ENCODE measurements at places on chromosomes 11 and 22.
A peak's percentile ranks its signal among the peaks of the same experiment; 100 is the strongest.

DNA sequence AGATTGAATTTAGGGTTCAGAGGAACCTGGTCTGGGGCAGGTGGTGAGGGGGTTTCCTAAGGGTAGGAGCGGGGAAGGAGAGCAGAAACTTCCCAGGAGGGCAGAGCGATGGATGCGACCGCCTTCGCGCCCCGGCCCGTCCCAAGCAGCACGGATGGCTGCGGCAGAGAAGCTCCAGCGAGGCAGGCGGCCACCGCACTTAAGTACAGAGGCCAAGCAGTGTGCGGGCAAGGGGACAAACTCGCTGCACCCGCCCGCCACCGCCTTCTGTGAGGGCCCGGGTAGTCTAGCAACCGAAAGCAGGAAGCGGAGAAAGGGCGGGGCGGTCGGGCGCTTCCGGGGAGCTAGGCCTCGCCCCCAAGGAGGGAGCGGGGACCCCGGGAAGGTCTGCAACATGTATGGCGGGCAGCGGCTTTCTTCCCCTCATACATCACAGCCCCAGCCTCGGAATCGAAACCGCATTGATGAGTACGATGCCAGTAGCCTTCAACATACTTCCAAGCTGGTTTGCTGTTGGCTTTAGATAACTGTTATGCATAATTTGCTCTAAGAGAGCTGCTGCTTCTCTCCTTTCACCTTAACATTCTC is at the start of gene AGBL2:
TSS of gene AGBL2 (minus strand) at position 288 of the 588 bp plus-strand sequence. CDS start 719 bp downstream, outside the sequence.
- DNase-seq = peak; percentile 85

- peak; percentile 39 for DNase-seq
Measured at GRCh38 chr11:72585762-72586311, 88.4 kb downstream of the PDE2A start.

DNA sequence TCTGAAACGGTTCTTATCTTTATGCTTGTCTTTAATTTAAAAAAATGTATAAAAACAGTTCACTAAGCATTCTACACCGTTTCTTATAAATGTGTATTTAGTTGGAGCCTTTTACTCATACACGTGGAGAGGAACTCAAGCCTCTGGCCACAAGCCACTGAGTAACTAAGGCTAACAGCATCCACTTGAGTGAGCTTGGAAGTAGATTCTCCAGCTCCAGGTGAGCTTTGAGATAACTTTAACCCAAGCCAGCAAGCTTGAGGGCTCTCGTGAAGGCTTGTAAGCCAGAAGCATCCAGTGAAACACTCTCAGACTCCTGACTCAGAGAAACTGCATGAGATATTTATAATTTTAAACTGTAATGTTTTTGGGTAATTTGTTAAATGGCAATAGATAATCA is 82.6 kb downstream of the ARHGAP20 start:
- DNase-seq = no peak

DNA sequence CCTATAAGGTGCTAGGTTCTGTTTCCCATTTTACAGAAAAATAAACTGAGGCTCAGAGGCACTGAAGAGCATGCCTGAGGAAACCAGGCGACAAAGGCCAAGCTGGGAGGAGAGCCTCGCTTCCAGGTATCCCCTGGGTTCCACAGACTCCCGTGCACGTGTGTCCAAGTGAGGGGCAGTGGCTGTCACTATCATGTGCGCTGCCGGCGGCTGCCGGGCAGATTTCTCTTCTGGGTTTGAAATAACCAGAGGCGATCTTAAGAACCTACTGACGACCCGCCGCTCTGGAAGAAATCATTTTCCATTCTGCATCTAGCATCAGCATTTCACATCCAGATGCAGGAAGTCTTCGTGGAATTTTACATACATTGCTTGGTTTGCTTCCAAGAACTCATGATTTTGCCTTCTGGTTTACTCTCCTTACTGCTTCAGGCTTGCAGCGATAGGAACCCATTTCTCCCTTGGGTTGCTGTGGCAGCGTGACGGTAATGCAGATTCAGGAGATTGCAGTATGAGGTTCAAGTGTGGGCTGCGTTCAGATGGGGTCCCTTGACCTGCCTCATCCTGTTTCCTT is 28.6 kb downstream of the ARHGAP8 start:
- no peak for DNase-seq

DNA sequence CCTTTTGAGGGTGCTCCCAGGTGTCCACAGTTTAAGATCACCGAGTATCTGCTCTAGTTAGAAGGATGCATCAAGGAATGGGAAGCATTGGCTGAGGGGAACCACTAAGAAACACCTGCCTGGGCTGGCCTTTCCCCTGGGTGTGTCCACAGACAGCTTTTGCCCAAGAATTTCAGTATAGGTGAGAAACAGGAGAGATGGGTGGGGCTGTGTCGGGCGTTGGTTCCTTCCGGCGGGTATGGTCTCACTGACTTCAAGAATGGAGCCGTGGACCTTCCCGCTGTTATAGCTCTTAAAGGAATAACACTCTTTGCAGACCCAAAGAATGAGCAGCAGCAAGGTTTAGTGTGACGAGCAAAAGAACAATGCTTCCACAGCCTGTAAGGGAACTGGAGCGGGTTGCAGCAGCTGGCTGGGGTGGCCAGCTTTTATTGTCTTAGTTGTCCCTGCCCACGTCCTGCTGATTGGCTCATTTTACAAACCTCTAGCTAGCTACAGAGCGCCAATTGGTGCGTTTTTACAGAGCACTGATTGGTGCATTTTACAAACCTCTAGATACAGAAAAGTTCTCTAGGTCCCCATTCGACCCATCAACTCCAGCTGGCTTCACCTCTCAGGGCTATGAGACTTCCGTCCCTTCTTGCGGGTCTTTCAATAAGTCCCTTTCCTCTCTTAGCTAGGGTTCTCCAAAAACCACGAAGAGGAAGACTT is 2.4 kb downstream of the FADS1 start:
- DNase-seq = peak; percentile 14

DNA sequence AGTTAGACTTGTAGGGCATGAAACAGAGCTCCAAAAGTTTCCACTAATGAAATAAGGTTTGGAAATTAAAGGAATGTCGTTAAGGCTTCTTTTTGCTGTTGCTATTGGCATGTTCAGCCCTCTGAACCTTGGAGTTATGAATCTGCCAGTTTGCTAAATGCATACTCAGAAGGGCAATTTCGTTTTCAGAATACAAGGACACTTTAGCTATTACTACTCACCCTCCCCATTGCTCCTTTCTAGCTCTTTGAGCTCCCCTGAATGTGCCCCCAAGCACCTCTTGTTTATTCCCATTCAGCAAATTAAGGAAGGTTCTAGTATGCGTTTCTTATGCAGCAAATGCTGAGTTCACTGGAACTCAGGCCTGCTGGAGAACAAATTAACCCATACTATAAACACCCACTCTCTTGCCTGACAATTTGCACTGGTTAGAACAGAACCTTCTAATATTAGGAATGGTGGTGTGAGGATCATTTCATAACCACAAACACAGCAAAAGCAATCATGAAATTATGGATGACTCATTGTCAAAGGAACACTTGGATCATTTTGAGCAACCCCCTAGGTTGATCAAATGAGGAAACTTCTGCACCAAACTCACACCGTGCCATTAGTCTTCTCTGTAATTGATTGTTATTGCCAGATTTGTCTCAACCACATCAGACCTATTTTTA is 26.2 kb upstream of the LIN7C start:
- no peak for DNase-seq

DNA sequence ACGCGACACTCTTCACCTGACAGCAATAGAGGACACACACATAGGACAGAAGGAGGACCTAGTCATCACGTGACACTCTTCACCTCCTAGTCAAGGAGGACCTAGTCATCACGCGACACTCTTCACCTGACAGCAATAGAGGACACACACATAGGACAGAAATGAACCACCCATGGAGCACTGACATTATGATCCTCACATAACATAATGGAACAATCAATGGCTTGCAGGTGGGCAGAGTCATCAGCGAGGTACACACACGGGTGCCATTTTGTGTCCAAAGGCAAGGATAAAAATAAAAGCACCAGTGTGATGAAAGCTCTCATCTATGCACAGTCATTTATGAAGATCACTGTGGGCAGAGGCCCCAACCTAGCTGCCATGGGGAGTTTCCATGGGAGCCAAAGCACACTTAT is 354.7 kb downstream of the LARGE1 start:
- no peak for DNase-seq

- DNase-seq = no peak
Measured at GRCh38 chr11:118002010-118002540, 15.9 kb downstream of the IL10RA start.

DNA sequence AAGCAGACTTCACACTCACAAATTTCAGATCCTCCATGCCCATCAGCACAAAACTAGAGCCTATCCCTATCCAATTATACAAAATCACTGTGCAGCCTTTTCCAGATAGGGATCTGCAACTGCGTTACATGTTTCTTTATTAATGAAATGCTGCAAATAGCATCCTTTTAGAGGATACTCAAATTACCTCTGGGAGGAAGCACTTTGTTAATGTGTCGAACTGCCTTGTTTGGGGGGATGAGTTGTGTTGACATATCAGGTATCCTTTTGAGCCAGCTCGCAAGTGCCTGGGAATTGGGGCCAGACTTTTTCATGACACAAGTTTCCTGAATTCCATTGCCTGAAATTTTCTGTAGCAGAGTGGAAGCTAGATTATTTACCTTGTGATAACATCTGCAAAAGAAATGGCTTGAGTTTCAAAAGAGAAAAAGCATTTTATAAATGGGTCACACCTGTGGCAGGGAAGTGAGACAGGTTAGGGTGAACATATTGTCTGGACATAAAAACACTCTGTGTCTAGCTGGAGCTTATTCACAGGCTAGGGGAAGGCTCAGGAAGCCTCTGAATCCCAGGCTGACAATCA is 299.1 kb upstream of the MTNR1B start:
- no peak for DNase-seq

- no peak for DNase-seq
Measured at GRCh38 chr11:96576383-96576782, 186.6 kb downstream of the JRKL start.

DNA sequence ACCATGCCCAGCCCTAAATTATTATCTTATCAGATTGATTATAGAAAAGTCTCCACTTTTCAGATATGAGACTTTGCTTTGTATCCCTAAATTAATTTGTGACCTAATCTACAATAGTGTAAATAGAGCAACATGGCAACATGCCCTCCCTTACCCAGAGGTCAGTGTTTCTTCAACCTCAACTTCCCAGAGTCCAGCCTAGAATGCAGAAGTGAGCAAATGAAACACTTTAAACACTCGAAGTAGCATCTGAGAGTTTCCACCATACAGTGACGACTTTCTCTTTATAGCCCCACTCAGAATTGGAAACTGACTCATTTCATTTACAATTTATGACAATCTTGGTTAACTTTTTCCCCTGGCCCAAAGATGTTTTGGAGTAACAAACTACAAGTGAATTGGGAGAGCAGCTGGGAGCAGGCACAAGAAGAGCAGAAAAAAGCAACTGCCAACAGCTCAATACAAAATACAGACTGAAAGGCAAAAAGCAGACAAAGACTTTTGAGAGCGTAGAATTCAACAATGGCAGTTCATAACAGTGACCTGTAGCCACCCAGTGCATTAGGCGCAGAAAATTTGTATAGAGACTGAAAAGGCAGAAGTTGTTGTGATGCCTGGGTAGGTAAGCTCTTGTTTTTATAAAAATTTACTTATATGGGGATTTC is 10.1 kb upstream of the BLID start:
- no peak for DNase-seq

DNA sequence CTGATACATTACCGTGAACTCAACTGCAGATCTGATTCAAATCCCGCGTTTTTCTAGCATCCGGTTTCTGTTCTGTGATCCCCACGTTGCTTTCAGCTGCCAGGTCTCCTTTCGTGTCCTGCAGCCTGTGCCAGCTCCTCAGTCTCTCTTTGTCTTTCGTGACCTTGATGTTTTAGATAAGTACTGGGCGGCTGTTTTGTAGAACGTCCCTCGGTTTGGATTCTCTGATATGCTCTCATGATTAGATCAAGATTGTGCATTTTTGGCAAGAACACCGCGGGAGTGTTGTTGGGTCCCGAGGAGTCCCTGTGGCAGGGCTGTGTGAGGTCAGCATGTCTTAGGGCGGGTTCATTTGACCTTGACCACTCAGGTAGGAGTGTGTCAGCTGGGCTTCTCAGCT is 38.6 kb downstream of the KCNQ1 start:
- DNase-seq = no peak

GRCh38 chr11:131036514-131036913 is 120.2 kb upstream of the SNX19 start:
- no peak for DNase-seq

DNA sequence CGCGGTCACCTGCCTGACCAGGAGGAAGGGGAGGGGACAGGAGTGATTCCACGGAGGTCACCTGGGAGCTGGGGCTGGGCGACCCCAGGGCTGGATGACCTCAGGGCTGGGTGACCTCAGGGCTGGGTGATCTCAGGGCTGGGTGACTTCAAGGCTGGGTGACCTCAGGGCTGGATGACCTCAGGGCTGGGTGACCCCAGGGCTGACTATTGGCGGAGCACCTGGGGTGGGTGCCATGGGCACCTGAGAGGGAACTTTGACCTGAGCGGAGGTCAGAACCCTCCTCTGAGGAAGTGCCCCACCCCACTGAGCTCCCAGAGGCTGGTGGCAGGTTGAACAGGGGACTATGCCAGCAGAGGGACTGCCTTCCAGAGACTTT is 11.8 kb upstream of the MPPED1 start:
- no peak for DNase-seq

GRCh38 chr11:2091786-2092463 is 47.3 kb downstream of the IGF2 start:
- DNase-seq = no peak

GRCh38 chr22:24051568-24051967 is 40.5 kb downstream of the CABIN1 start:
- DNase-seq = no peak
